Central memory CD8-positive, alpha-beta T cell (primary cell): ENCODE measurements at places on chromosomes 16 and 17.

- no peak for DNase-seq
Measured at GRCh38 chr17:77109764-77110359, 30.9 kb upstream of the SEC14L1 start.

DNA sequence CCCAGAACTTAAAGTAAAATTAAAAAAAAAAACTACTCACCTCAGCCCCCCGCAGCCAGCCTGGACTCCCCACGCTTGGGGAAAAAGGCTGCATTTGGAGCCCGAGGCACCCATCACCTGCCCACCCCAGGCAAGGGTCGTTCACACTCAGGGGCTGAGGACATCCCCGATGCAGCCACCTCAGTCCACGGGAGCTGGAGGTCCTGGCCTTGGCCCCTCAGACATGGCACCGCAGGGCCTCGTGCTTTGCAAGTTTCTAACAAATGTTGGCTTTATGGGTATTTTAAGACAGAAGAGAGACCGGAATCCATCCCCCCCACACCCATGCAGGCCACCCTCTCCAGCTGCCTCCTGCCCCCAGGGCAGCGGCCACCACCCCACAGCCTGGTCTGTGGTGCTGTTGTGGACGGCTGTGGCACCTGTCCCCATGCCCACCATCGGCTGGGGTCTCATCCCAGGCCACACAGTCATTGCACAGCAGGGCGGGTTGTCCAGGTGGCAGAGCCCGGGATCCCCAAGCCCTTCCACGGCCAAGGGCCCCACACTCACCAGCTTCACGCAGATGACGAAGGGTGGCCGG lies 116.4 kb upstream of the ZNF750 start:
- DNase-seq: no peak

- no peak for DNase-seq
Measured at GRCh38 chr17:60372790-60373483, 19.0 kb downstream of the USP32 start.

GRCh38 chr17:81194941-81195901 lies 27.5 kb downstream of the CEP131 start:
- DNase-seq: no peak

GRCh38 chr16:7716660-7717550 lies 384.3 kb downstream of the RBFOX1 start:
- DNase-seq: no peak

DNA sequence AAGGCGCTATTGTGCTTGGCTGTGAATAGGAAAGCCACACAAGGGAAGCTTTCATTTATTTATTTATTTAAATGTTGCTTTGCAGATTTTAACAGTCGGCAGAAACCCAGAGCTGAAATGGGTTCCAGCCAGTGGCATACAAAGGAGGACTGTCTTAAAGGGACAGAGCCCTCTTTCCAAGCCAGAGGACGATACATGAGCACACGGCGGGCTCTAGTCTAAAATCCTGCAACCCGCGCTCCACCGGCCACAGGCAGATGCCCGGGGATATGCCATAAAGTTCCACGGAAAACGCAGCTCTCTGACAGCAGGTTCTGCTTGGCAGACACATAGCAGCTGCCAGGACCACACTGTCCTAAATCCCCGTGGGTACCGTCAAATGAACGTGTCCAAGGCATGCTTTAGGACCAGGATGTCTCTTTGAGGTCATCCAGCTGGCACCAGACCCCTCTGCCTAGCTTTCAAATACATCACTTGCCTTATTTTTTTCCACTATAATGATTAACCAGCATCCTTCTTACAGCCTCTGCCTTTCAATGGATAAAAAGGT lies 64.6 kb downstream of the CYTH1 start:
- DNase-seq: no peak

GRCh38 chr17:6712058-6712853 lies 913 bp downstream of the SLC13A5 start:
- no peak for DNase-seq

DNA sequence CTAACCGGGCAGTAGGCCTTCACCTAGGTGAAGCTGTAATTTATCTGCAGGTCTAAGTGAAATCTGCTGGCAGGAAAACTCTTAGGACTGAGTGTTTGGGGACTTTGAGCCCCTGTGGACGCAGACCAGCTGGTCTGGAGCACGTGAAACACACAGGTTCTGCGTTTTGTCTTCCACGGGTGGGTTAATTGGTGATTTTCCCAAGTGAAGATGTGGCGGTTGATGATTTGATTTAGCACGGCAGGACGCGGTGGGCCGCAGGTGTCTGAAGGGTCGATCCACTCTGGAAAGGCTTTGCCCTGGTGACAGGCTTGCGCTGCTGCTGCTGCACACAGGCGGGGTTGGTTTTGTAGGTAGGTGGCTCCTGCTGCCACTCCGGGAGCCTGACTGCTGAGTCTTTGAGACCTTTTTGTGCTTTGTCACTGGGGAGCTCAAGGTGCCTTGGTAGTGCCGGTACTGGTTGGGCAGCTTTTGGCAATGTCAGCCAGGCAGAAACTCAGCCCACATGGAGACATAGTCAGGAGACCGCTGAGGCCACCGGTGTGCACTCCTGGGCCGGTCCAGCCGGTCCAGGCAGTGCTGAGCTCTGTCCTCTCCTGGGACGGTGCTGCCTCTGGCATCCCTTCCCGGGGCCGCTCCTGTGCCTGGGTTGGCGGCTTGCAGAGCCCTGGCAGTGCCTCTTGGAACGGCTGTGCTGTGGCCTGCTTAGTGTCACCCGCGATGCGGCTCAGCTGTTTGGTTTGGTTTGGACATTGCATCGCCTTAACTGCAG lies 2.3 kb downstream of the BAIAP2 start:
- no peak for DNase-seq

DNA sequence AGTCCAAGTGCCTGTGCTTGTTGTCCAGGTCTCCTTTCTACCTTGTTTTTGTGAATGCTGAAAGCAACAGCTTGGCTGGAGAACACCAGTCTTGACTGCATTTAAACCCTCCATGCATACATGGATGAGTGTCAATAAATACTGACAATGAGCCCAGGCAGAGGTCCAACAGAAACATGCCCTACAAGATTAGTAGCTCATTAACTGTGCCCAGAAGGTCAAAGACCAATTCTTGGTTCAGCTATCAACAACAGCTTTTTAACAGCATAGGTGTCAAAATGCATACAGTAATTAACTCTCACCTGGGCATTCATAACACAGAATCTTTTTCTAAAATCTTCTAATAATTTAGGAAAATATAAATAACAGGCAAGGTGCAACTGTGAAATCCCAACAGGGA lies 63.2 kb downstream of the N4BP1 start:
- no peak for DNase-seq
